GM06990 (cell line): ENCODE measurements at places on chromosomes 13 and 19.
A peak's percentile ranks its signal among the peaks of the same experiment; 100 is the strongest.

- DNase-seq: no peak
Observed at GRCh38 chr13:93810264-93810663, 583.7 kb downstream of the GPC6 start.

DNA sequence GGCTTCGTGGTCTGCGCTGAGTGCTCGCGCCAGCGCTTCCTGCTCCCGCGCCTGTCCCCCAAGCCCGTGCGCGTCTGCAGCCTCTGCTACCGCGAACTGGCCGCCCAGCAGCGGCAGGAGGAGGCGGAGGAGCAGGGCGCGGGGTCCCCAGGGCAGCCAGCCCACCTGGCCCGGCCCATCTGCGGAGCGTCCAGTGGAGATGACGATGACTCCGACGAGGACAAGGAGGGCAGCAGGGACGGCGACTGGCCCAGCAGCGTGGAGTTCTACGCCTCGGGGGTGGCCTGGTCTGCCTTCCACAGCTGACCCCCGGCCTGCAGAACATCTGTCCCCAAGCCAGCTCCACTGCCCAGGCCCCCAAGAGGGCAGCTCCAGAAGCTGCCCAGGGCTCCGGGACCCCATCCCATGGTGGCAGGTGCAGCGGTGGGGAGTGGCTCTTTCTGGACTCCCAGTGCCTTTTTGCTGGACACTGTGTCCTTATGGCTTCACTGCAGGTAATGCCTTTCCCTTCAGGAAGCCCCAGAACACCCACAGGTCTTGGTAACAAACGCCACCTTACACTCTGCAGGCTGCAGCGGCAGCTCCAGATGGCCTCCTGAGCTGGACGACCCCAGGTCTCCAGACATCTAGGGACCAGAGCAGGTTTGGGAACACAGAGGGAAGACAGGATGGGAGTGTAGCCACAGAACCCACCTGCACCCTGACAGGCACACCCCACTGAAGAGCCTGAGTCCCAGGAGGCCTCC lies 9.3 kb downstream of the PLEKHF1 start:
- DNase-seq: no peak

DNA sequence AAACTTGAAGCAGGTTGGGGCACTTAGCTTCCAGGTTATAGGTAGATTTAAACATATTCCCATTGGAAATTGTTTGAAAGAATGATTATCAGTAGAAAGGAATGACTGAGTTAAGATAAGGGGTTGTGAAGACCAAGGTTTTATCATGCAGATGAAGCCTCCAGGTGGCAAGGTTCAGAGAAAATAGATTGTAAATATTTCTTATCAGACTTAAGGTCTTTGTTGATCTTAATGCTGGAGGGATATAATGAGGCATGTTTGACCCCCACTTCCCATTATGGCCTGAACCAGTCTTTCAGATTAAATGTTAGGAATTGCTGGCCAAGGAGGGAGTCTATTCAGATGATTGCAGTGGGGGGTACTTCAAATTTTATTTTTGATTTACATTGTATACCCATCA lies 1486.5 kb upstream of the PRR20A start:
- DNase-seq: no peak

- DNase-seq: no peak
Observed at GRCh38 chr13:41543664-41544300, 86.4 kb downstream of the RGCC start.

- DNase-seq: no peak
Observed at GRCh38 chr19:30336290-30336689, 35.9 kb upstream of the ZNF536 start.

GRCh38 chr19:343941-344624 lies 513 bp downstream of the MIER2 start:
- DNase-seq: no peak

GRCh38 chr19:28397800-28398199 lies 815.2 kb downstream of the UQCRFS1 start:
- no peak for DNase-seq

GRCh38 chr13:90709319-90709718 lies 638.2 kb upstream of the MIR17HG start:
- no peak for DNase-seq

GRCh38 chr19:12965017-12965811 lies 4.2 kb upstream of the DAND5 start:
- DNase-seq: peak; percentile 88

GRCh38 chr19:34733266-34733745 lies 737 bp upstream of the ZNF181 start:
- DNase-seq: no peak

- DNase-seq: no peak
Observed at GRCh38 chr13:77358001-77358400, 31.1 kb upstream of the MYCBP2 start.

DNA sequence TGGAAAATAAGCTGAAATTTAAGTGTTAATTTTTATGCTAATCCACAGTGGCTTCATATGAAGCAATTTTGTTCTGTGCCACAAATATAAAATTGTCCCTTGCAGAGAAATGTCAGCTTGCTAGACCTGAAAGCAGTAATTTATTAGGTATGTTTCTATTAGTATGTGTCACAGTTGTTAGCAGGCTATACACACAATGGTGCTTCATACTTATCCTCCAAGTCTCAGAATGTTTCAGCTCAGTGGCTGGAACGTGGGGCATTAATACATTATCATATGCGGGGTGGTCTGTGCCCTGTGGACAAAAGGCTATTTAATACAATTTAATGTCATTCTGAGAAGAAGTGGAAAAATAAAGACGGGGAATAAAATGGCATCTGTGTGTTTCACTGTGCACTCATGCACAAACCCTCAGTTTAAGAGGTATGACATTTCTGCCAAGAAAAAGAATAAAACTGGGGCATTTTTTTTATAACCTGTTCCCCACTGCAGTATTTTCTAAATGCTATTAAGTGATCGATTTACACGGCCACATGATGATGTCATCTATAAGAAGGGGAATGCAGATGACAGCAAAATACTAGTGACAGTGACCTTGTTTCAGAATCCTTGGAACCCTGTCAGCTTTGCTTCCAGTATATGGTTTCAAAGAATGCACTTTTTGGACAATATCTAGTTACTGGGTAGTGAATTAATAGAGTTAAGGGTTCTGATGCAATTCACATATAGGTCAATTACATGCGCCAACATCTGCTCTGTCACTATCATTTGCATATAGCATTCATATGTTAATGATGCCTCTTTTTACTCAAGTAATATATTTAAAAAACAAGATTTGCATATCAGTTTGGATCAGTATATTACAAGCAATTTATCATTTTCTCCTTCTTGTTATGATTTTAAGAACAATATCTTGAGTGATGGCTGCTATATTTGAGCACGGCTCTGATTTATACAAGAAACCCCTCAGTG lies 21.2 kb upstream of the ZNF536 start:
- DNase-seq: no peak

GRCh38 chr19:9782338-9782737 lies 13.8 kb upstream of the ZNF846 start:
- no peak for DNase-seq

GRCh38 chr13:26568132-26568815 lies 10.8 kb downstream of the WASF3 start:
- DNase-seq: no peak

DNA sequence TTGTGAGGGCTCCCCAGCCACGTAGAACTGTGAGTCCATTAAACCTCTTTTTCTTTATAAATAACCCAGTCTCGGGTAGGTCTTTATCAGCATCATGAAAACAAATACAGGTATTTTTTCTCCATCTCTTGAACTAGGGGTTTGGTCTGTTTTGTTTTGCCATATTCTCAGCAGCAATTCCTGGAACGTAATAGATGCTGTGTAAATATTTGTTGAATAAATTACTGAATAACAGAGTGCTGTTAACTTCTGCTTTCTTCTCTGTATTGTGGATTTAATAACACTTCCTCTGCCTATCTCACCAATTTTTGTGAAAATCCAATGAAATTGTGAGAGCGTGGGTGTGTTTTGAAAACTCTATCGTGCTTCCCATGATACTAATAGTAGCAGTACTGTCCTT lies 429.4 kb downstream of the DCT start:
- no peak for DNase-seq

DNA sequence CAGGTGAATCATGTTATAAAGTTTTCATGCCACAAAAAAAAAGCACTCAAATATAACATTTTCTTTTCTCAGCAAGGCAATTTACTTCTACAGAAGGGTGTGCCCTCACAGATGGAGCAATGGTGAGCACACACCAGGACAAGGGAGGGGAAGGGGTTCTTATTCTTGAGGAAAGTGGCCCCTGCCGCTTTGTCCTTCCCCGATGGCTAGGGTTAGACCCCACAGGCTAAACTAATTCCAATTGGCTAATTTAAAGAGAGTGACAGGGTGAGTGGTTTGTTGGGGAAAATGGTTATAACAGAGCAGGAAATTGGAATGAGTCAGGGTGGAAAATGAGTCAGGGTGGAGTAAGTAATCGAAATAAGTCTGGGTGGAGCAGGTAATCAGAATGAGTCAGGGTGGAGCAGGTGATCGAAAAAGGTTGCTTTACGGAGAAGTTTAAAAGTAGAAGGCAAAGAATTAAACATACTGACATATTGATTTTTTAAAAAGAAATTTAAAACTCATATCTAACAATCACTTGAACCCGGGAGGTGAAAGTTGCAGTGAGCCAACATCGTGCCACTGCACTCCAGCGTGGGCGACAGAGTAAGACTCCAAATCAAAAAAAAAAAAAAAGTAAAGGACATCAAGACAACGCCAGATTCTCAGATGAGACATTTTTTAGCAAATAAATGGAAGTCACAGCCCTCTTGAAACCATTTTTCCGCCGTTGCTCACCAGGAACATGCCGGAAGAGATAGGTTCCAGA lies 813 bp downstream of the ZNF562 start:
- DNase-seq: peak; percentile 9

DNA sequence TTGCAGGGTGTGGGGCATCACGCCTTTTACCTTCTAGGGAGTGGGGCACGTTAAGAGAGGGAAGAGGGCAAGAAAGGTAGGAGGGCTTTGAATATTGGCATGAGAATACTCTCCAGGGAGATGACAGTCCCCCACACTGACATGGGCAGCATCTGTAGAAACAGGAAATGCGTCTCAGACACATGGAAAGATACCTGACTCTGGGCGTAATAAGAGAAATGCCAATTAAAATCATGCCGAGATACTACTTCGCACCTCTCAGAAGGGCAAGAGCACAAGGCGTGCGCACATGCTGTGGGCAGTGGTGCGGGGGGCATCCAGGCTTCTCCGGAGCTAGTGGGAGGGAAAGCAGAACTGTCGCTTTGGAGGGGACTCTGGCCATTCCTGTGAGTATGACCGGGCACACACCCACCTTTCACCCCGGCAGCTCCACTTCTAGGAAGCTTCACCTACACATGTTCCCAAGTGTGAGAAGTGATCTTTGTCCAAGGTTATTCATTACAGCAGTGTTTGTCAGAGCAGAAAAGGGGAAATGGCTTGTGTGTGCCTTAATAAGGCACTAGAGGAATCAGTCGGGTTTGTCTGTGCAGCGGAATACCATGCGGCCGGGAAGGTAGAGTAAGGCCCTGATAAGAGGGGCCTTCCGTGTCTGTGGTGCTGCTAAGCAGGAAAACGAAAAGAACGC lies 99.5 kb downstream of the SIPA1L3 start:
- no peak for DNase-seq

GRCh38 chr13:24288870-24289269 lies 20.5 kb upstream of the C1QTNF9 start:
- no peak for DNase-seq

GRCh38 chr19:6773323-6773931 lies 919 bp downstream of the VAV1 start:
- DNase-seq: peak; percentile 78
